AG08395 (cell line): ENCODE measurements at places on chromosomes 1 and 21.

DNA sequence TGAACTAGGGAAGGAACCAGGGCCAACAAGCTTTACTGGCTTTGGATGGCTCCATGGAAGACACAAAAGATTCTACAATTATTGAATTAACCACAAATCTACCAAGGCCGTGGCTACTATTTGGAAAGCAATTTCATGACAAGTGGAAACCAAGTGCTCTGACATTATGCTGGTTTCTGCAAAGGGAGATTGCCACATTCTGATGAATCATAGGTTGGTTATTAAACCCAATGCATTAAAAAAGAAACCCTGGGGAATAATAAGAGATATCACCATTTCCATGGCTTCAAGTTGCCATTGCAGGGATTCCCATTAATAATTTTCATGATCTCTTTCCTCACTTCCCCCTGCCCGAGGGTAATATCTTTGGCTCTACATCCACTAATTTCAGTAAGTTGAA lies 359.2 kb upstream of the NCAM2 start:
- DNase-seq, result peak; percentile 2

- DNase-seq, result no peak
Measured at GRCh38 chr1:188062456-188062855, 1233.7 kb downstream of the PLA2G4A start.

GRCh38 chr1:64474665-64475439 lies 4.9 kb downstream of the CACHD1 start:
- no peak for DNase-seq

- DNase-seq, result no peak
Measured at GRCh38 chr1:23227806-23228205, 10.5 kb upstream of the HTR1D start.

GRCh38 chr1:203992440-203992839 lies 80.5 kb upstream of the SOX13 start:
- no peak for DNase-seq

DNA sequence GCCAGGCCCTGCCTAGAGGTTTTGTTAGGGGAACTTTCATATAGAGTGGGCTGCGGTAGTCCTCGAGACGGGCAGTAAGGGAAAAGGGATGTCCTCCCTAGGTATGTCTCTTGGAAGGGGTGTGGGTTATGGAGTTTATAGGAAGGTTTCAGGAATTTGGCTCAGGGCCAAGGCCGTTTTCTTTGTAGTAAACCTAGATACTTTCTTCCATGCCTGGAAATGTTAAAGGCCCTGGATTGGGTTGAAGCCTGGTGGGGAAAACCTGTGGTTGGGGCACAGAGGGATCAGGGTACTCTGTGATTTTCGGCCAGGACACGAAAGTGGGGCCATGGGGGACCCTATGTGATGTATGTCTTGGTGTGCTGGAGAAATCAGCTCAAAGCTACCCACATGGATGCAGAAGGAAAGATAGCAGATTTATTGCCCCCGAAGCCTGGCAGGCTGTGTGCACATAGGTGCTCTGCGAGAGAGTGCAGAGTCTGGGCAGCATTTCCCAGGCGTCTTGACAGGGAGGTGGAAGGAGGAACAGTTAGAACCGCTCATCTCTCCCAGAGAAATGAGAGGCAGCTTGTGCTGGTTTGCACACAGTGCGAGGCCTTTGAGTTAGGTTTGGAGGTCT lies 1.7 kb downstream of the SNAP47 start:
- DNase-seq, result no peak

DNA sequence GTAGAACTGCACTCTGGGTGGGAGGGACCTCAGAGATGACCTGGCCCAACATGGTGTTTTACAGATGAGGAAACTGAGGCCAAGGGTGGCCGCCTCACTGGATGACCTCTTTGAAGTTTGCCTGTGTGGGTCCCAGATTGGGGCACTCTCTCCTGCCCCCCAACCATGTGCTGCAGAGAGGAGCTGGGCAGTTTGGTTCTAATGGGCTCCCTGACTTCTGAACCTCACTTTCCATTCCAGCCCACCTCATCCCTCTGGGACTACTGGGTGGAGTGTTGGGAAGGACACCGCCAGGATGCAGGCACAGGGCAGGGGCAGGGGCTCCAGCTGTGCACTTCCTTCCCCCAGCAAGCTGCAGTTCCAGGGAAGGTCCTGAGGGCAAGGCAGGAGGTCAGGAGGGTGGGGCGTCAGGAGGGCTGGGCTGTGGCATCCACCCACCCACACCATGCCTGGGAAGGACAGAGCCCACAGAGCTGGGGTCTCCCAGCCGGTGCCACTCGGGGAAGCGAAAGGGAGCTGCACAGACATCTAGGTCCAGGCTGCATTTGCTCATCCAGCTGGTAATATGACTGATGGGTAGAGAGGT lies 10.3 kb upstream of the EPS8L3 start:
- DNase-seq, result no peak

- DNase-seq, result no peak
Measured at GRCh38 chr1:20703124-20703756, 14.6 kb downstream of the KIF17 start.

- no peak for DNase-seq
Measured at GRCh38 chr1:85264150-85264549, 4.7 kb upstream of the C1orf52 start.

GRCh38 chr1:206933333-206933945 lies 11.7 kb upstream of the FCMR start:
- no peak for DNase-seq

- DNase-seq, result no peak
Measured at GRCh38 chr1:226629896-226630550, 81.5 kb downstream of the STUM start.

DNA sequence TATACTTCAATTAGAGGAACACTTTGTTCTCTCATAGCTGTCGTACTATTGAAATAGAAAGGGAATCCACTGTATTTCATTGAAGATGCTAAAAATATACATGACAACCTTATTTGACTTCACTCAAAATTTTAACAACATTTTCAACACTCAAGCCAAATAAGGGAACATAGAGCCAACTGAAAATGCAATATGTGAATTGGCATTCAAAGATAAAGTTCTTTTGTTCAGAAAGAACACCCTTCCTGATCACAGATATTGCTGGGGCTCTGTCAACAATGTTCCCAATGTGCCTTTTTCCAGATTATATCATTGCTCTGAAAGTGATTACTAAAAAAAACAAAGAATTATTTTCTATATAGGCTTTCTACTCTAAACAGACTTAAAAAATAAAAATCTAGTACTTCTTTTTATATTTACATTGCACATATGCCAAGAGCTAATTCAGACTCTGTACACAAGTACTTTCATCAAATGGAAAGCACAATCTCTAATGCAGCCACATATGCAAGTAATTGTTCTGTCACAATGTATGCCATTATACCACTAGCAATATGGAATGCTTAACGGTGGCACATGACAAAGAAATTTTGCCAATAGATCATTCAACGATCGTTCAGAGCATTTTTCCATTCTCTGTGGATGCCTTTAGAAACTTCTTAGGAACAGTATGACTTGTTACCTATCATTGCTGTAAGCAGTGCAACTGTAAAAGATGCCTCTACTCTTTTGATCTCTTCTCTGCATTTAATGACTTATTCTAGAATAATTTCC lies 171.0 kb downstream of the EIF4G3 start:
- no peak for DNase-seq

DNA sequence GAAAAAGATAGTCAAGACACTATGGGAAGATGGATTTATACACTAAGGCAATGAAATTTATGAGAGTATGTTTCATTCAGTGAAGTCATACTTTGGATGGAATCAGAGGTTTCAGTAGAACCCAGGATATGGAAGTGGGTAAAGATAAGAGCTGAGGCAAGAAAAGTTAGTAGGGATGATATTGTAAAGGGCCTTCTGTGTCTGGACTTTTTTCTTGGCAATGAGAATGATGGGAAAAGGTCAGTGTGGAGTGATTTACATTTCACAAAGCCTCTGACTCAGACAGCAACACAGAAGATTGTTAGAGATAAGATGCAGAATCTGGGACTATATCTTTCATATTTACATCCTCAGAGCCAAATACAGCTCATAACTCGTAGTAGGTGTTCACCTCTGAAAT lies 32.1 kb downstream of the SH3BGR start:
- no peak for DNase-seq

- DNase-seq, result peak; percentile 13
Measured at GRCh38 chr1:33814166-33814565, 49.7 kb upstream of the HMGB4 start.

GRCh38 chr1:41683681-41684500 lies 199.4 kb upstream of the EDN2 start:
- DNase-seq, result peak; percentile 45

- DNase-seq, result no peak
Measured at GRCh38 chr1:200128944-200129879, 101.7 kb downstream of the NR5A2 start.

DNA sequence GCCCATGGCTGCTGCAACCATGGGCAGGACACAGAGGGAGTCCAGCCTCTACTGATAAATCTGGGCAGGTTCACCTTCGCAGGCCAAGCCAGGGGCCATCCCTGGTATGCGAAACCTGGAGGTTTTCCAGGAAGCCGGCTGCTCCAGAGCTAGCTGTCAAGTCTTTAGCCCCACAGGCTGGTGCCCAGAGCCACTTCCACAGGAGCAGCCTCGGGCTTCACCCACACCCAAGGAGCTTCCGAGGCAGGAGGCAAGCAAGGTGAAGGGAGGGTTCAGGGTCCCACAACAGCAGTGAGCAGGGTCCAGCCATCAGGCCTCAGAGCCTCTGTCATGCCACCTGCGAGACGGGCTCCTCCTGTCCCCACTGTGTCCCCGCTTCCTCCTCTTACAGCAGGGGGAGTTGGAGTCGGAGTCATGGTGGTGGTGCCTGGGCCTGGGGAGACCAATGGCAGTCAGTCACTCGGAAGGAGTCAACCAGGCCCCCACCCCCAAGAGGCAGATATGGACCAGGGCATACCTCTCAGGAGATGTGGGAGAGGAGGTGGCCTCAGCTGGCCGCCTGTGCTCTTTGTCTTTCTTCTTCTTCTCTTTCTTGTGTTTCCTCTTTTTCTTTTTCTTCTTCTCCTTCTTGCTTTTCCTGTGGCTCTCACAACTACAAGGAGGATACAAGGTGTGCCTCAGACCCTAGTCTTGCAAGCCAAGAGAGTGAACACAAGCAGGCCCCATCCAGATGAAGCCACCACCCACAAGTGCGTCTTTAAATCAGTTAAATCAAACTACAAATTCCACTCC lies 2.1 kb downstream of the C1orf35 start:
- DNase-seq, result no peak

GRCh38 chr1:30743584-30744059 lies 14.0 kb downstream of the LAPTM5 start:
- DNase-seq, result no peak

- DNase-seq, result no peak
Measured at GRCh38 chr1:22615886-22616285, 20.5 kb upstream of the C1QA start.

GRCh38 chr1:209621741-209622655 lies 30.2 kb downstream of the LAMB3 start:
- no peak for DNase-seq

- DNase-seq, result no peak
Measured at GRCh38 chr1:14738235-14738634, 139.8 kb downstream of the KAZN start.

- DNase-seq, result no peak
Measured at GRCh38 chr1:90945287-90945686, 76.5 kb downstream of the ZNF644 start.

- no peak for DNase-seq
Measured at GRCh38 chr1:27346991-27347624, 5.3 kb downstream of the SYTL1 start.

DNA sequence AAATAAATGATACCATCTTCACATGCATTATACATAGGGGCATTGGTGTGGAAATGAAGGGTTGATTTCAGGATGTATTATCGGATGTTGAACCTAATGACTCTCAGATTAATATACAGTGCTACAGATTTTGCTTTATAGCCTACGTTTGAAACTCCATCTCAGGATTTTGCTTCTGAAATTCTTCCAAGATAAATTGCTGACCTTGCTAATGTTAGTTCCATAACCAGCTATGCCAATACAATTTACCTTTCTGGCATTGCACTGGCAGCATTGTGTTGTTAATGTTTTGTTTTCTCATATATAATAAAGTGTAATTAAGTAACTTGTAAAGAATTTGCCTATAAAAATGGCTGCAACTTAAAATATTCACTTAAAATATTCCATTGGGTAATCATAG lies 350.1 kb downstream of the CHRM3 start:
- DNase-seq, result no peak

- DNase-seq, result no peak
Measured at GRCh38 chr21:31846690-31847089, 26.1 kb upstream of the HUNK start.

- DNase-seq, result no peak
Measured at GRCh38 chr1:82284213-82284612, 483.5 kb downstream of the ADGRL2 start.

DNA sequence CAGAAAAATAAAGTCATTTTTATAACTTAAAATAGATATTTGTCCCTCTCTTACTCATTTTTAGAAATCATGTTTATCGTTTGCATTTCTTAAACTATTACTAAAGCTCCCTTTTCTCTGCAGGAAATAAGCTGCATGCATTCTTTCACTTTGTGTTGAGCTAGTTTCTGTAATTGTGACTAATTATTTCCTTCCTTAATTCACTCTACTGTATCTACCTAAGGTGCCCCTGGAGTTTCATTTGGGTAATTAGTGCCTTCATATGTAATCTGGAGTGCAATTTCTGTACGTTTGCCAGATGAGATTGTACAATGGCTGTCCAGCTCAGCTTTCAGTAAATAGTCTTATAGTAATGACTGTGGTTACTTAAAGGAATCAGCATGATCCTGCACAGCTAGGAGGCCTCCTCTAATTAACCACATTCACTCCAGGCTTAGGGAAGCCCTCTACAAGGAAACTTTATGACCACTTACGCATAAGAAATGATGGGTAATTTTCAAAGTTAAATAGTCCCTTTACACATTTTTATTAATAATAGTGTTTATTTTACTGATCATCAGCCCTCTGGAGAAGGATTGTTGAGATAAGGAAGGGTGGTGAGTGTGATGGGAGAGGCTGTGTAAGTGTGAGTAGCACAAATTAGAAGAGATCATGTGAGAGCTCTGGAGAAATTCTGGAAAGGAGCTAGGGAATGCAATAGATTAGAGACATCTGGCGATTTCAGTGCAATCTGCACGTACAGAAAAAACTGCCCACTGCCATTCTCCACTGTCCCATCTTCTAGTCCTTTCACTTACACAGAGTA lies 86.8 kb downstream of the LRRC8C start:
- DNase-seq, result no peak

- peak; percentile 32 for DNase-seq
Measured at GRCh38 chr1:234315091-234315541, 58.1 kb upstream of the COA6 start.

DNA sequence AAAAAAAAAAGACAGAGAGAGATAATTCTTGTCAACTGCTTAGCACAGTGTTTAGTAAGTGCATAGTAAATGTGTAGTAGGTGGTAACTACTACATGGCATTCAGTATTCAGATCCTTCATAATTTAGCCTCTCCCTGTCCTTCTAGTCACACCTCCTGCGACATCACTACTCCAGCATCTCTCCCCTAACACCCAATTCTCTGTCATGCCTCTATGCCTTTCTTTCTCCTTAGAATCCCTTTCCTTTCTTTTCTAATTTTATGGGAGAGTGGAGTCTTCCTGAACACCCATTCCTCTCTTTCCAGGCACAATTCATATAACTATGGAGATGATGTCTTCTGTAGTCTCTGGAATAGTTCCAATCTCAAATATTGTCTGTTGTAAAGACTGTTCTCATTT lies 3.9 kb upstream of the VPS72 start:
- DNase-seq, result no peak
